ENCODE measurements at places on chromosomes 2 and 18.

DNA sequence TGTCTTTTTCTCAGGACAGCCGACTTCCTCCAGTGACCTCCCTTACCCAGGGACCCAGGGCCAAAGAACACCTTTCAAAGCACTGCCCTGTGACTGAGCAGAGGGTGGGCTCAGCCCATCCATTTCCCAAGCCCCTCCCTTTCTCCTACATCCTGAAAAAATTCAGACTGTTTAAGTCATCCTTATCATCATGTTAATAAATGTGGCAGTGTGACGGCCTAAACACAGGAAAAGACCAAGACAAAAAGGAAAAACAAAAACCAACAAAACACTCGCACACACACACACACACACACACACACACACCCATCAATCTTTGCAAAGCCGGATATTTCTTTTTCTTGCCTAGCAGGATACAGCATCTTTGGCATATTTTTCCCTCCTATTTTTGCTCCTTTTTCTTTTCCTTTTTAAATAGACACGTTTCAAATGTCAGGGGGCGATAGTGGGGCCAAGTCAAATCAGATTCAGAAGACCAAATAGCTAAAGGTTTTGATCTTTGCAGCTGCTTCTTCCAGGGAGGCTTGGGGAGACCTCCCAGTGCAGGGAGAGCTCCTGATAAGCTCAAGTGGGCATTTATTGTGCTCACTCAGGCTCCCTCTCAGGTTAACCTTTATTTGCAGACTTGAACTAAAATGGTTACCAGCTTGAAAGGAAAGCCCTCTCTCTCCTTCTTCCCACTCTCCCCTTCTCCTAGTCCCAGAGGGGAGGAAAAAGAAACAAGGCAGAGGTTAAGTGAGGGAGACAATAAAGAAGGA lies 39.5 kb upstream of the NRP2 start:
- DNase-seq: no peak

- DNase-seq: no peak
Measured at GRCh38 chr2:221005338-221005737, 566.8 kb downstream of the EPHA4 start.

- DNase-seq: no peak
Measured at GRCh38 chr18:50866765-50867164, 12.2 kb upstream of the ME2 start.

GRCh38 chr2:112910219-112910618 lies 746 bp upstream of the IL37 start:
- no peak for DNase-seq

- no peak for DNase-seq
Measured at GRCh38 chr18:51563396-51563795, 365.9 kb upstream of the MEX3C start.

DNA sequence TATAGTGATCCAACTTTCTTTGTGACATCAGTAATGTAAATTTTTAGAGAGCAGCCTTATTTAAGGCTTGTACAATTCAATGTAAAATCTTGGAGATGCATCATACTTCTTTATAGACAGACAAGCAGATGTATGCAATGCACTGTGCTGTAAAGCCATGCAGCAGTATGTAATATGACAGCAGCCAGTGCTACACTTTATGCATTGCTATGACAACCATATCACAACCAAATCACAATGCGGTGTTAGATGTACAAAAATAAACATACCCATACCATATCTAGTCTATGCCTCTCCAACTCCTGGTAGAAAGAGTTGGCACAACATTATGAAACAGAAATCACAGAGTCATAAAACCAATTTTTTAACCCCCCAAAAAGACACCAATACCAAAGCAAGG lies 110.3 kb upstream of the WDSUB1 start:
- no peak for DNase-seq

- DNase-seq: no peak
Measured at GRCh38 chr2:149908726-149909683, 321.4 kb upstream of the MMADHC start.

- DNase-seq: no peak
Measured at GRCh38 chr18:62784966-62785413, 69.6 kb downstream of the PHLPP1 start.

DNA sequence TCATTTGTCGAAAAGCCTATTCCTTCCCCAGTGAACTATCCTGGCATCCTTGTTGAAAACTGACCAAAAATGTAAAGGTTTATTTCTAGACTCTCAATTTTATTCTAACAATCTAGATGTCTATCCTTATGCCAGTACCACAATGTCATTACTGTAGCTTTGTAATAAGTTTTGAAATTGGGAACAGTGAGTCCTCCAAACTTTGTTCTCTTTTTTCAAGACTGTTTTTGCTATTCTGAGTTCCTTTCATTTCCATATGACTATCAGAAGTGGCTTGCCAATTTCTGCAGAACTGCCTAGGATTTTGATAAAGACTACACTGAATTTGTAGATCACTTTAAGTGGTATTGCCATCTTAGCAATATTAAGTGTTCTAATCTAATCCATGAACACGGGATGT lies 9.7 kb downstream of the STARD7 start:
- no peak for DNase-seq

- no peak for DNase-seq
Measured at GRCh38 chr2:98479959-98480524, 35.4 kb downstream of the INPP4A start.

GRCh38 chr2:56130463-56131070 lies 53.2 kb upstream of the CCDC85A start:
- no peak for DNase-seq

- DNase-seq: no peak
Measured at GRCh38 chr18:62446511-62446910, 76.3 kb upstream of the ZCCHC2 start.

DNA sequence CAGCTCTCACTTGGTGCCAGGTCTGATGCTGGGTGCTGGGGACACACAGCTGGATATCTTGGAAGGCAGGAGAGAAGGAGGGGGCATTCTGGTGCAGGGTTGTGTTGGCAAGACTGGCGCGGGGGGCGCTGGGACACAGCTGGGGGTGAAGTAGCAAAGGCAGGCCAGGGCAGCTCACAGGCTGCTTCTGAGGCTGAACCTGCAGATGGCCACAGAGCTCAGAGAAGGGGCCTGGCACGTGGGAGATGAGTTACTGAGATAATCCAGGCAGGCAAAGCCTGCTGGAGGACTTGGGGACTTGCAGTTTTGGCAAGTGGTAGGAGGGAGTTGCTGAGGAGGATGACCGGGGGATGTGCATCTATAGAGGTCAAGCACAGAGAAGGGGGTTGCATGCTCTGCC lies 16.2 kb upstream of the DGKD start:
- DNase-seq: no peak

- DNase-seq: no peak
Measured at GRCh38 chr2:86256982-86257381, 57.7 kb downstream of the MRPL35 start.

GRCh38 chr18:48973731-48974130 lies 23.0 kb upstream of the SMAD7 start:
- no peak for DNase-seq

- DNase-seq: no peak
Measured at GRCh38 chr2:46135958-46136357, 161.2 kb upstream of the EPAS1 start.

- no peak for DNase-seq
Measured at GRCh38 chr2:168683996-168684395, 118.4 kb upstream of the NOSTRIN start.

DNA sequence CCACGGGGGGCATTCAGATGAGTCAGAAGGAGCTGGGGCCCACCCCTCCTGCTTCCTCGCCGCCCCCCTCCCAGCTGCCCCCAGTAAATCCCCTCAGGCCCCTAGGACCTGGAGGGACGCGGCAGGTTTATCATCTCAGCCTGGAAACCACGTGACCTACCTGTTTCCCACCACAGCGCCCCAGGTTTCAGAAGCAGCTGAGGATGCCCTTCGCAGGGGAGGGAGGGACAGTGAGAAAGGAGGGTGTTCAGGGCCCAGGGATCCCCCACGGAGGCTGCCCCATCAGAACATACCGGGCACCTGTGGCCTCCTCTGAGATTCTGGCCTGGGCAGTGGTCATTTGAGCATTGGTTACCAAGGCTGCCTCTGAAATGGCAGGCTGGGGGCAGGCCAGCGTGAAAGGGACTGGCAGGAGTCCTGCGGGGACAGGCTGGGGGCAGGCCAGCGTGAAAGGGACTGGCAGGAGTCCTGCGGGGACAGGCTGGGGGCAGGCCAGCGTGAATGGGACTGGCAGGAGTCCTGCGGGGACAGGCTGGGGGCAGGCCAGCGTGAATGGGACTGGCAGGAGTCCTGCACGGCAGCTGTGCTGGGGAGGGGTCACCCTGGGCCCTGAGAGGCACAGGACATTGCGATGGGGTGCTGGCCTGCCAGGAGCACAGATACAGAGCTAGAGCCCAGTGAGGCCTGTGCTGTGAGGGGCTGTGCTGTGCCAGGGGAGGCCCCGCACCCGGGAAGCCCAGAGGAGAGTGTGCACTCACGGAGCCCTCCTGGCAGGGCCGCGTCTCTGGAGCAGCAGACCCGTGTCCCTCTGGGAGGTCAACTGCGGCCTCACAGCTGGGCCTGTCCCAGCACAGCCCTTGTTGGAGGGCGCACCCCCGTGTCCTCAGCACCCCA lies 1.6 kb downstream of the NEU4 start:
- DNase-seq: no peak

DNA sequence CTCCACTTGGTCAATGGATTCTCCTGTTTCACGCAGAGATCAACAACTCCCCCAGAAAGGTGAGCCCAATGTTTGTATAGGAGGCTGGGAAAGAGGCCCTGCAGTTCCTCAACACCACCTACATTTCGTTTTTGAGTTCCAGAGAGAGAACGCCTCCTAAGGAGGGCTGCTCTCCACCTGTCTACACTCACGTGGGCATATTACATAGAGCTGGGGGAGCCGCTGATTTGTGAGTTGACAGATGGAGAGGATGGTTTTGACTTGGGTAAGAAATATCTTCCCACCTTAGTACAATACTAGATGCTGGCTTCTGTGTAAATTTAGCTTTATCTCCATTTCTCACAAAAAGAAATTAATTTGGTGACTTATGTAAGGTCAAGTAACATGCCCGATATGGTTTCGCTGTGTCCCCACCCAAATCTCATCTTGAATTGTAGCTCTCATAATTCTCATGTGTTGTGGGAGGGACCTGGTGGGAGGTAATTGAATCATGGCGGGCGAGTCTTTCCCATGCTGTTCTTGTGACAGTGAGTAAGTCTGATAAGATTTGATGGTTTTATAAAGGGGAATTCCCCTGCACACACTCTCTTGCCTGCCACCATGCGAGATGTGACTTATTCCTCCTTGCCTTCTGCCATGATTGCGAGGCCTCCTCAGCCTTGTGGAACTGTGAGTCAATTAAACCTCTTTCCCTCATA lies 274.5 kb upstream of the PXDN start:
- no peak for DNase-seq

DNA sequence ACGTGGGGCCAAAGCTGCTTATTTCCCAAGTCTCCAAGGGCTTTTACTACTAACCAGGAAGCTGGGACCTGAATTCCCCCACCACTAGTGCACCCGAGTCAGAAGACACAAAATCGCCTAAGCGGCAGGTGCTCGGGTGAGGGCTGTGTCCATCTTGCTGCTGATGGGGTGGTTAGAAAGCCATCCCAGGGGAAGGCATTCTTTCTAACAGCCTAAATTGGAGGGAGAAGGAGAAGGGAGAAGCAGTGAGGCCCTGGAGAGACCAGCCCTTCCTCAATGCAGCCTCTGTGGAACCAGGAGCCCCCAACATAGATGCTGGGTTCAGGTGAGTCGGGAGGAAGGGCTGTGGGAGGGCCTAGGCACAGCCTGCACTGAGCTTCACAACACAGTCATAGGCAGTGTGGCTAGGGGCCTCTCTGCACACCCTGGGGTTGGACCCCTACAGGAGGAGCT lies 1.9 kb upstream of the PROM2 start:
- DNase-seq: no peak

- DNase-seq: no peak
Measured at GRCh38 chr18:35159782-35160181, 81.1 kb upstream of the ZNF397 start.

- no peak for DNase-seq
Measured at GRCh38 chr2:149612122-149612521, 24.5 kb upstream of the MMADHC start.

GRCh38 chr2:185813707-185814106 lies 75.1 kb downstream of the FSIP2 start:
- DNase-seq: no peak

DNA sequence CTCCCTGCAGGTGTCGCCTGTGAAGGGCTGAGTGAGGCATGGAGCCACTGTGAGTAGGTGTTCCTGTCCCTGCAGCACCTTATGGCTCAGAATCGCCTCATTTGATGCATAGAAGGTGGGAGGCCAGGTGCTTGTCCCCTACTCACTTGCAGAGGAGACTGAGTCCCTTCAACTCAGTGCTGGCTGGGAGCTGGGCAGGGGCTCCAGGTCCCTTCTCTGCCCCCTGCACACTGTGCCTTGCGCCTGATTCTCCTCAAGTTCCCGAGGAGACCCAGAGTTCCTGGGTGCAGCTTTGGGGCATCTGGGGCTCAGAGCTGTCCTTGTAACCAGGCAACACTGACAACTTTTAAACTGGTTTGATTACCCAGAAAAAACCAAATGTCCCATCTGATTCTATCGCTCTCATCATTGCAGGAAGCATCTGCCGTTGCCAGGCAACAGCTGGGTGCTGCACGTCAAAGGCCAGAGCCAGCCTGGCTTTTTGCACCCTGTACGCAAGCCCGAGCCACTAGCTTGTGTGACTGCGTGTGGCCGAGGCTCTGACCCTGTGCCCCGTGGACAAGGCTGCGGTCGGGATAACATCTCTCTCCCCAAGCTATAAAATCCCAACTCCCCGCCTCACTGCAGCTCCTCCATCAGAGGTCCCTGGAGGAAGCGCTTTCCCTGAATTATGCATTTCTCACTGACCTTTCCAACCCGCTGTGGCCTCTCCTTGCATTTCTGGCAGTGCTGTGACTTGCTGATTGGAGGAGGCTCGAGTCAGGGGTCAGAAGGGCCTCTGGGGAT lies 130.8 kb upstream of the HDAC4 start:
- no peak for DNase-seq

DNA sequence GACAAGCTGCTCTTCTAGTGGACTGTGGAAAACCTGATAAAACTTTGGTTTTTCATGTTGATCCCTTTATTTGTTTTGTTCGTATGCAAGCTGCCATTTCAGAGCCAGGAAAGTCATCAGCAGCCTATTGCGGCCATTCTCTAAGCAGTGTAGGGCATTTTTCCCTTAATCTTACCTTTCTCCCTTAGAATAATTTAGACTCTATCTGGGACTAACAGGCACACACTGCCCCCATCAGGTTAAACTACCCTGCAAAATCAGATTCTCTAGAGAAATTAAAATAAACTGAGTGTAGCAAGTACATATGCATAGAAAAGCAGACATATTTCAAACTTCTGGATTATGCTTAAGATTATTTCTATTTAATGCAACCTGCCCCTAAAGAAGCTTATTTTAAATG lies 347.5 kb downstream of the METTL4 start:
- no peak for DNase-seq

- no peak for DNase-seq
Measured at GRCh38 chr2:237075749-237076599, 9.7 kb upstream of the COPS8 start.

All from activated CD8-positive, alpha-beta memory T cell treated with anti-CD3 and anti-CD28 coated beads for 1 hour (primary cell).